ENCODE measurements at places on chromosomes 1 and 21.

- DNase-seq, result no peak
Measured at GRCh38 chr1:82318265-82318664, 517.5 kb downstream of the ADGRL2 start.

GRCh38 chr1:116537898-116538297 is 32.9 kb downstream of the CD58 start:
- no peak for DNase-seq

DNA sequence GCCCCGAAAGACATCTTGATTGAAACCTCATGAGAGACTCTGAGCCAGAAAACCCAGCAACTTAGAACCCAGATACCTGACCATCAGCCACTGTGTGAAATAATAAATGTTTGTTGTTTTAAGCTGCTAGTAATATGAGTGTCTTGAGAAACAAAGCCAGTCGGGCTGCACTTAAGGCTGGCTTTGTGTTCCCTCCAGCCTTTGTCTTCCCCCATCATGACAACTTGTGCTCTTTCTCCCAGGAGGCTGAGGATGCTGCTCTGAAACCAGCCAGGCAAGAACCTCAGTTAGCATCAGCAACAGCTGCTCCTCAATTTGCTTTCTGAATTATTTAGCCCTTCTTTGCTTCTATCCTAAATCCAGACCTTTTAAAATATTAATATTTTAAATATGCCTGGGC is 78.2 kb downstream of the SLC16A1 start:
- no peak for DNase-seq

DNA sequence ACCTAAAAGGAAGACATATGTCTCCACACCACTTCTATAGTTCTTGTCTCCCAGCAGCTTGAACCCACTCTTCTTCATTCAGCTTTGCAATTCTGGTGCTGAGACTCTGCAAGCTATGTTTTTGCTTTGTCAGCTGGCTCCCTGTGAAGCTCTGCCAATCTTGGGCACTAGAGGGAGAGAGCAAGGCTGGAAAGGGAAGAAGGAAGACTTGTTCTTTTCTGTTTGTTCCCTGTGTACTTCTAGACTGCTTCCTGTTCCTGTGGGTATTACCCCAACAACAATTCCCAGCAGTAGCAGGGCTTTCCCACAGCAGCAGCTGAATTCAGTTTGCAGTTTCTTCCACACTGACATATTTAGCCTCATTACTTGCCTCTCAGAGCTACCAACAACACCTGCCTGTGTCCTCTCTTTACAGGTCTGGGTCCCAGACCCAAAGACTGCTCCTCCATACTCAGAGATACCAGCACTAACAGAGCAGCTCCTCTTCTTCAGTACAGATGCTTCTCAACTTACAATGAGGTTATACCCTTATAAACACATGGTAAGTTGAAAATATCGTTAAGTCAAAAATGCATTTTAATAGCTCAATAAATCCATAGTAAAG is 275.2 kb upstream of the NEGR1 start:
- no peak for DNase-seq

GRCh38 chr21:45937721-45938452 is 43.7 kb upstream of the COL6A1 start:
- no peak for DNase-seq

- no peak for DNase-seq
Measured at GRCh38 chr1:11196945-11197344, 7.8 kb downstream of the ANGPTL7 start.

DNA sequence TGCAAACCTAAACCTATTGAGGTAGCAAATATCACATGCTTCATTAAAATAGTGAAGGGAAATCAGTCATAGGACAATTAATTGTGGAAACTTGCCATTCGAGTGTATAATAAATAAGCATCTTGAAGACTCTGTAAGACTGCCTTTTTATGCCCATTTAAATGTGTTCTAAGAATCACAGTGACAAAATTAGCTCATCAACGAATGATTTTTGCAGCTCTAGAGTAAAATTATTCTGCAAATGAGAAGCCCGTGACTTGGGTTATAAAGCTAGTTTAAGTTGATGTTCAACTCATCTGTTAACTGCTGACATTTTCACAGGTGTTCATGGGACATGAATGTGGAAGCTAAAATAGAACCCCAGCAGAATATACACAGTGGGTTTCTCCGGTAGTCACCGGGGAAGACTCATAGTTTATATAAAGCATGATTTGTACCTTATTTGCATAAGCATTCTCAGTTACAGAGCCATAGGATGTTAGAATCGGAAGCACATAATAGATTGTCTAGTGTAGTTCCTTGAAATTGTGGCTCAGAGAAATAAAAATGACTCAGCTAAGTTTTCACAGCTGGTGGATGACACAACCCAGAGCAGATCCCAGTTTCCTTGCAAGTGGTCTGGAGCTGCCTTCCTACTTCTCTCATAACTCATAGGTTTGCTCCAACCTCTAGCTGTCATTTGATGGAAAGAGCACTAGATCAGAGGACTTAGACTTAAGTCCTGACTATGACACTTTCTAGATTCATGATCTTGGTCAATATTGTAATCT is 107.3 kb downstream of the UCHL5 start:
- DNase-seq, result peak; percentile 81

- DNase-seq, result no peak
Measured at GRCh38 chr1:7407544-7407895, 363.6 kb upstream of the VAMP3 start.

DNA sequence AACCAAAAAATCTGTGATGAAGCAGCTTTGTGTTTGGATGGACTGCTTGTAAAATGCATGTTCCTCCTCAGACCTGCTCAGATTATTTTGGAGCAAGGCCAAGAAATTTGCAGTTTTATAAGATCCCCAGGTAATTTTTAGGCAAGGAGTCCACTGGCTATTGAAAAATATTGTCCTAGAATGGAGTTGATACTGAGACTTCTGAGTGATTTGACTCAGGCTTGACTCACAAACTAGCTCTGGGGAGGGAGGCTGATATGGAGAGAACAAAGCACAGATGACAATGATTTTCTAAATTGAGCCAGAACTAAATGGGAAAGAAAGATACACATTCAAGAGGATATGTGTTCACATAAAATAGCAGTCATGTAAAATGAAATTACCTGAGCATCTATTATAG is 36.7 kb downstream of the AGL start:
- DNase-seq, result no peak

Measured in non-pigmented ciliary epithelial cell (primary cell).